Fibroblast of villous mesenchyme (primary cell): ENCODE measurements at places on chromosomes 2 and 18.
A peak's percentile ranks its signal among the peaks of the same experiment; 100 is the strongest.

DNA sequence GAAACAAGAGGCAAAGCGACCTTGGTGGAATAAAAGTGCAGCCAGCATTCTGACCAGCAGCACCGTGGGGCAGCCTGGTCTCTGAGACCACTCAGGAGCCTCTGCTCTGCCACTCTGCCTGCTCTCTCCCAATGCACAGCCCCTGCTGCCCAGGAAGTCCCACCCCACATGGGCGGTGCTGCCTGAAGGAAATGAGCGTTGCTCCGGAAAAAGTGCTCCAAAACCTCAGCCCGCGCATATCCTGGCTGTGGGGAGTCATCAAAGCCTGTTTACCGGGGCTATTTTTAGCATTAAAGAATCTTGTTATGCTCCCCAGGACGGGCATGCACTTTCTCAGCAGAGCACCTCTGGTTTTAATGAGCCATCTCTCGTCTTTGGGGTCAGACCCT is 54.5 kb downstream of the EPAS1 start:
- DNase-seq = no peak

DNA sequence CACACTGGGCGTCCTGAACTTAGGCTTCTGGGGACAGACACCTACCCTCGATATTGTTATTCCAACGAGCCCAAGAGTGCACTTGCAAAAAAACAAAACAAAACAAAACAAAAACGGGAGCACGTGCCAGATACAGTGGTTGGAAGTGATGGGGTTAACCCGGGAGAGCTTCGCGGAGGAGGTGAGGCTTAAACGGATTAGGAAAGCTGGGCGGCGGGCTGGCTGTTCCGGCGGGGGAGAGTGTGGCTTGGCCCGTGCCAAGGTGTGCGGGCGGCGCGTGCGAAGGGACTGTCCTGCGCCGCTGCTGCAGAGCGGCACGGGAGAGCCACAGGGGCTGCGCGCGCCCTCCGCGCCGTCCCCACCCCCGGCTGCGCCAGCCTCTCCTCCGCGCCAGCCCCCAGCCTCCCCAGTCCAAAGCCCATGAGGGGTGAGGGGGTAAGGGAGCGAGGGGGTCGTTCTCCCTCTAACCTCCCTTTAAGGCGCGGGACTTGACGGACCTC is 1.5 kb upstream of the SLC30A3 start:
- DNase-seq = no peak

DNA sequence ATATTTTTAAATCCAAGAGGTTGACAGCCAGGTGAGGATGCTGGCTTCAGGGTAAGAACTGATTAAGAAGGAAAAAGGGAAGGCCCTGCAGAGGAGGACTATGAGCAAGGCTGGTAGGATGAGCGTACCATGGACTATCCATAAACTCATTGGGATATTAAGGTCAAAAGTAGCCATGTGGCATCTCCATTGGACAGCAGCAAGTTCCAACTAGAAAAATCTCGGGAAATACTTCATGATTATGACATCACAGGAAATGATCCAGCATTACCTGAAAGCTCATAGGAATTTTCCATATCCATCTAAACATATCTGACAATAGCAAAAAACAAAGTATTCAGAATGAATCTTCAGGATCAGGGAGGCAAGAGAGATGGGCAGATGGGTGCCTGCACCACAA is 34.2 kb downstream of the TGFA start:
- no peak for DNase-seq

GRCh38 chr2:161912154-161912553 is 161.9 kb downstream of the DPP4 start:
- DNase-seq = no peak

GRCh38 chr18:54444319-54444914 is 86.7 kb downstream of the C18orf54 start:
- DNase-seq = peak; percentile 64

- no peak for DNase-seq
Measured at GRCh38 chr2:72423756-72424155, 276.1 kb upstream of the CYP26B1 start.

DNA sequence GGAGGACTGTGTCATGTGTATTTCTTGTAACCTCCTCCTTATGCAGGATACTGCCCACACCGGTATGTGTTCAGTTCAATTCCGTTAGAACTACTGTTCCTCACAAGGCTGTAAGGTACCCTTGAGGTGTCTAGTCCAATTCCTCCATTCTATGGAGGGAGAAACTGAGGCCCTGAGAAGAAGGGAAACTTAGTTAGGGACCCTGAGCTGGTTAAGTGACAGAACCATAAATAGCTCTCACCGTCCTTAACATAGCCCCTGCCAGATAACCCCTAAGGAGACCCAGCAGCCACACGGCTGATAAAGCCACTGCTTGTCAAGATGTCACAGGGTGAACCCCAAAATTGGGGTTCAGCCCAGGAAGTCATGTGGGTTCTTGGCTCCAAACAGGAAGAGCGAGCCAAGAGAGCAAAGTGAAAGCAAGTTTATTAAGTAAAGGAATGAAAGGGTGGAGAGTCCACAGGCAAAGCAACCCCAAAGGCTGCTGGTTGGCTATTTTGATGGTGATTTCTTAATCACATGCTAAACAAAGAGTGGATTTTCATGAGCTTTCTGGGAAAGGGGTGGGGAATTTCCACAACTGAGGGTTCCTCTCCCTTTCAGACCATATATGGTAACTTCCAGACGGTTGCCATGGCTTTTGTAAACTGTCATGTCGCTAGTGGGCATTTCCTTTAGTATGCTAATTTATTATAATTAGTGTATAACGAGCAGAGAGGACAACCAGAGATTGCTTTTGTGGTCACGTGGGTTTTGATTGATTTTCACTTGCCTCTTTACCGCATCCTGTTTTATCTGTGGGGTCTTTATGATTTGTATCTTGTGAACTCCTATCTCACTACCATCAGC is 83.4 kb upstream of the RTN4 start:
- peak; percentile 98 for DNase-seq

- no peak for DNase-seq
Measured at GRCh38 chr2:233082931-233083755, 23.0 kb downstream of the INPP5D start.
